Effector memory CD4-positive, alpha-beta T cell (primary cell): ENCODE measurements at places on chromosomes 2 and 18.

DNA sequence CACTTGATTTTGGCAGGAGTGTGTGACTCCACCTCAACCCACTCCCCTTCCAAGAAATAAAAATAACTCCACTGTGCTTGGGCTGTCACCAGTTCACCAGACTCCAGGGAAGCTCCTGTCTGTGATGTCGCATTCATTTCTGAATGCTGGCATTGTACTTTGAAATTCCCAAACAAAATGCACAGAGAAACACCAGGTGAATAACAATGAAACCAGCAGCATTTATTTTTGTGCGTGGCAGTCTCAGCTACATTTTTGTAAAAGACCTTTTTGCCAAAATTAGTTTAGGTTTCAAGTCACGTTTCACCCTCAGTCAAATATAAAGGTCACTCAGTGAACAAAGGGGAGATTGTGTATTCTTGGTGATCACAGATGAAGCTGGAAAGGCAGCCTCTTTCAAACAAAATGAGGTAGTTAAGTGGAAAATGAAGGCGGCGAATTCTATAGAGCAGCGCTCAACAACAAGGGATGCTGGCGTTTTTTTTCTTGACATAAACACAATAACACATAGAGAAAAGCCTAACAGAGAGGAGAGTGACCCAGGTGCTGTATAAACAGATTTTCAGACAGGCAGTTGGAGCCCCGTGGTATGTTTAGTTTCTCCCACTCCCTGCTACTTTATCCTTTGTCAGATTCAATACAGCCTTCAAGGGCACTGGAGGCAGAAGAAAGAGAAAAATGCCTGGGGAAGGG lies 210.3 kb upstream of the GCFC2 start:
- no peak for DNase-seq

- DNase-seq = no peak
These were observed 12.9 kb upstream of the GEMIN6 start for GRCh38 chr2:38765149-38765548.

GRCh38 chr2:25165992-25166875 lies 2.1 kb downstream of the POMC start:
- DNase-seq = no peak

DNA sequence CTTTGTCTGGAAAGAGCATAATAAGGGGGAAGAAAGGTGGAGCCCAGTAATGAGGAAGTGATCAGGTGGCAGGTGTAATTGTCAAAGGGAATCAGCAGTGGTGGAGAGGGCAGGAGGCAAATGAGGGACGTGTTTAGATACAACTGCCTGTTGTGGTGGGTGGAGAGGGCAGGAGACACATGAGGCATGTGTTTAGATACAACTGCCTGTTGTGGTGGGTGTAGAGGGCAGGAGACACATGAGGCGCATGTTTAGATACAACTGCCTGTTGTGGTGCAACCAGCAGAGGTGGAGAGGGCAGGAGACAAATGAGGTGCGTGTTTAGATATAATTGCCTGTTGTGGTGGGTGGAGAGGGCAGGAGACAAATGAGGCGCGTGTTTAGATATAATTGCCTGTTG lies 173.1 kb downstream of the ANKRD30B start:
- no peak for DNase-seq

GRCh38 chr2:1709946-1710560 lies 34.3 kb downstream of the PXDN start:
- no peak for DNase-seq
